ENCODE measurements at places on chromosomes 1 and 21. TPM values are rescaled to one million over a fixed set of nuclear protein-coding genes. Genes with fewer than 3 reads are reported as not detected.

Gene TRIM17
- total RNA-seq = not detected

Gene DNM3
- 3.1 TPM for total RNA-seq

Gene MAN1C1
- total RNA-seq = 4.4 TPM

Gene NPHS2
- total RNA-seq = not detected

Gene PLA2G4A
- total RNA-seq = 10.2 TPM

DNA sequence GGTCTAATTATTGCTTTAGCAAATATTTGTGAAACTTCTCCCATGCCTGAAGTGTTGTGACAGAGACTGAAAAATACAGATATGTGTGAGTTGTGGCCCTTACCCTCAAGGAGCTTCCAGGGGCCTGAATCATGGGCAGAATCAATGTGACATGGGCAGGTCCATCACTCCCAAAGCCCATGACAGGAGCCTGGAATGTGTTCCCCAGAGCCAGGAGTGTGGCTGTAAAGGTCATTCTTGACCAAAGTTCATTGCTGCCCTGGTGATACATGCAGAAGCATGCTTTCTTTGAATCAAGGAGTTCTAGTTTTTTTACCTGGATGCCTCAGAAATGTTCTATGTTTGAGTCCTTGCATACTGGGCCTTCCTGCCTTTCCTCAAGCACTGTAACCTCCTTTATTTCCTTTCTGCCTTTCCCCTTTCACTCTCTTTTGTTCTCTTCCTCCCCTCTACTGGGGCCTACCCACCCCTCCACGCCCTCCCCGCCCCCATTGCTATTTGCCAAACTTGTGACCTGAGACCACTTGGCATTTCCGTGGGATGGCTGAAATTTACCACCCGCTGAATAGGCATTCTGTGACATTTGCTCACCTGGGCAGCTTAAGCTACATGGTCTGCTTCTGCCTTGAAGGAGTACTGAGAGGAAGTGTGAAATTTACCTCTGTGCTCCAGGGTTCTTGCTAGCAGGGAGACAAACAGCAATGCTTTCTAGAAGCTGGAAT lies 19.7 kb downstream of the PBX1 start:
- no peak for DNase-seq

DNA sequence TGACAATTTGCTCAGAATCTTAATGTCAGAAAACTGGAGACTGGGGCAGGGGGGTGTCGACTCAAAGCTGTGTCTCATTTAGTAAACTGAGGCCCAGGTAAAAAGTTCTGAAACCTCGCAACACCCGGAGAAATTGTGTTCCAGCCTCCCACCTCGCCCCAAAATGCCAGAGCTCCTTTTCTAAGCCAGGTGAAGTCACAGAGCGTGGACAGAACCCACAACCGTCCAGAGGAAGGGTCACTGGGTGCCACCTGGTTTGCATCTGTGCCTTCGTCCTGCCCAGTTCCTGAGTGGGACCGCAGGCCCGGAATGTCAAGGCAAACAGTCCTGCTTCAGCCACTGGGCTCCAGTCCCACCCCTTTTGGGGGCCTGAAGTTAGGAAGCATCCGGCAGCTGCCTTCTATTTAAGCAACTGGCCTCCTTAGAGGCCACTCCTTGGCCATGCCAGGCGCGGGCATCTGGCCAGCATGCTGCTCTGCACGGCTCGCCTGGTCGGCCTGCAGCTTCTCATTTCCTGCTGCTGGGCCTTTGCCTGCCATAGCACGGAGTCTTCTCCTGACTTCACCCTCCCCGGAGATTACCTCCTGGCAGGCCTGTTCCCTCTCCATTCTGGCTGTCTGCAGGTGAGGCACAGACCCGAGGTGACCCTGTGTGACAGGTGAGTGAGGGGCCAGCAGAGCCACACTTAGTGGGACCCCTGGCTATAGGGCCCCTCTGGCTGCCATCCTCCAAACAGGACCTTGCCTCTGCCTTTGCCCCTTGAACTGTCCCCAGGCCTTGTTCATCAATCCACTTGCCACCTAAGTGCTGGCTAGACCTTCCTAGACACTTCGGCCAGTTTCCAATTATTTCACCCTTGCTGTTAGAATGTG lies at the start of gene TAS1R1:
Gene TAS1R1, plus strand, starts transcription at position 401 of the 872 bp plus-strand sequence. Its CDS starts 67 bp downstream, at position 468.
- peak; percentile 29 for DNase-seq

DNA sequence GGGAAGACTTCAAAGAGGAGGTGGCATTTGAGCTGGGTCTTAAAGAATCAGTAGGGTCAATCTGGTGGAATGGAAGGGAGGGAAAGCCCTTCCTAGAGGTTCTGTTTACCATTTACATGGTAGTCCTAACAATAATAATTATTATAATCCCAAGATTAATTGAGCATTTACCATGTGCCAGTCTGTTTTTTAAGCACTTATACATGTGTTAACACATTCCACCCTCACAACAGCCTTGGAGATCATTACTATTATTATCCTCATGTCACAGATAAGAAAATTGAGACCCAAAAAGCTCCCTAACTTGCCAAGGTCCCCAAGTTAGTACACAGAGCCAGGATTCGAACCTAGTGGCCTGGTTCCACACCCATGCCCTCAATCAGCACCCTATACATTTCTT lies 10.8 kb downstream of the GLIS1 start:
- no peak for DNase-seq

DNA sequence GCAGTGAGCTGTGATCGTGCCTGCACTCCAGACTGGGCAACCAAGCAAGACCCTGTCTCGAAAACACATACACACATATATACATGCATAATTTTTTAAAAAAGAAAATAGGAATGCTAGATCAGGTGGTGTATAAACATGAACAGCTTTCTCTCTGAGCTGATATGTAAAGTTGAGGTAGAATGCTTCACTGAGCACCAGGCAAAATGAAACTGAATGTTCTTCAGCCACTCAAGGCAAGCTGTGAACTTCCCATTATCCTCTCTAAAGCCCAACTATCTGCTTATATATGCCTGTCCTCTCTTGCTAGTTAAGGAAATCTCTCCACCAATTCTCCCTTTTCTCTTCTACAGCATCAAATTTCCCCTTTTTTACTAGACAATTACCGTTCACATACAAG lies 93.0 kb downstream of the NUF2 start:
- no peak for DNase-seq

DNA sequence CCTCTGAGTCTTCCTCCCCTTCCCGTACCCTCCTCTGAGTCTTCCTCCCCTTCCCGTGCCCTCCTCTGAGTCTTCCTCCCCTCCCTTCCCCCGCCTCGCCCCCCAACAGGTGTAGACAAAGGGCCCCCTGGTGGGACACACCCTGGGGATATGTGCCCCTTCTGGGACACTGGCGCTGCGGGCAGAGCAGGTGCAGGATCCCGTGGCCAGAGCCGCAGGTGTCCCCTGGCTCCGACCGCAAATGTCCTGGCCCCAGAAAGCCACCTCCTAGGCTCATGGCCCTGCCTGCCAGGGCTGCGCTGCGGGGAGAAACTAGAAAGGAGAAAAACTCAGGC lies 51.5 kb upstream of the ARHGEF16 start:
- DNase-seq = no peak

DNA sequence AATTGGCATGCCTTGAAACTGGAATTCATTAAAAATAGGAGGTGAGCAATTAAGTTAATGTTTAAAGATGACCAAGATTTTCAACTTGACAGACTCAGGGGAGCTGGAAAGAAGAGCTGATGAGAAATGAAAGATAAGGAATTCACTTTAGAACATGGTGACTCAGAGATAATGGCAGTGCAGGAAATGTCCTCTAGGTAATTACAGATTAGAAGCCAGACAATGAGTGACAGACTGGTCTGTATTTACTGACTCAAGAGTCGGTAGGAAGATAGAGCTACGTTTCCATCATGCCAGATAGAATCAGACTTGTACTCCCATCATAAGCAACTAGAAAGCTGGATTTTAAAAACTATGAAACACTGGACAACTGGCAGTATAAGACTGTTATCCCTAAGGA lies 151.6 kb downstream of the AJAP1 start:
- no peak for DNase-seq

GRCh38 chr1:40594187-40594531 lies 62.7 kb downstream of the ZNF684 start:
- no peak for DNase-seq

DNA sequence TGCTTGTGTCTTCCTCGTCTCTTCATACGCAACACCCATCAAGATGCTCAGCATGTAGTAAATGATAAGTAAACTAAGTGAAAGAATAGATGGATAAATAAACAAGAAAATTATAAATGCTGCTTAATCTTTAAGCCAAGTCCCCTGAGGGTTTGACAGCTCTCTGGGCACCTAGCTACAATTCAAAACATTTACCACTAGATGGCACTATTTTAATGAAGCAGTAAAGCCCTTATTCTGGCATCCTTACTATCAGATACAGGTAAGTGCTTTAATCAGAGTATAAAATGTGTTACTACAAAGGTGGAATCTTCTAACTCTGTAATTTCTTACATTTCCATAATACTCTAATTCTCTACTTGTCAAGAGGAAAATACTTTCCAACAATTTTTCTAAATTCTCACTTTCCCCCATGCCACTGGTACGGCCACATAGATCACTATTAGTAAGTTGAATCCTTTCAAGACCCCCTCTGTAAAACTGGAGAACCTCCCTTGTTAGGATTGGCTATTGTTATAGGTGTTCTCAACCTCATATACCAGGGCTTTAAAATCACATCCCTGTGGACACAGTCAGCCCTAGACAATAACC lies 137.8 kb downstream of the BARHL2 start:
- DNase-seq = peak; percentile 41

DNA sequence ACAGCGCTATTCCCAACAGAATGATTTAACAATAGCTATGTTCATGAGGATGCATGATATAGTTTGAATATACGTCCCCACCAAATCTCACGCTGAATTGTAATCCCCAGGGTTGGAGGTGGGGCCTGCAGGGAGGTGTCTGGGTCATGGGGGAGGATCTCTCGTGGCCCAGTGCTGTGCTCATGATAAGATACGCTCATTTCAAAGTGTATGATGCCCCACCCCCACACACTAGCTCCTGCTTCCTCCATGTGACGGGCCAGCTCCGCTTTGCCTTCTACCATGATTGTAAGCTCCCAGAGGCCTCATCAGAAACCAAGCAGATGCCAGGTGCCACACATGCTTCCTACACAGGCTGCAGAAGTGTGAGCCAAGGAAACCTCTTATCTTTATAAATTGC lies 93.6 kb downstream of the SMYD3 start:
- DNase-seq = no peak

GRCh38 chr1:207873055-207873890 lies 37.7 kb downstream of the CD34 start:
- DNase-seq = peak; percentile 24

GRCh38 chr1:218546314-218546713 lies 201.2 kb downstream of the TGFB2 start:
- DNase-seq = peak; percentile 42

- DNase-seq = peak; percentile 74
These were observed 394.8 kb downstream of the USP25 start for GRCh38 chr21:16124378-16125138.

- DNase-seq = no peak
These were observed 68.7 kb upstream of the ROR1 start for GRCh38 chr1:63705078-63705477.

- DNase-seq = peak; percentile 0
These were observed 521 bp upstream of the CDC7 start for GRCh38 chr1:91499904-91500755.

DNA sequence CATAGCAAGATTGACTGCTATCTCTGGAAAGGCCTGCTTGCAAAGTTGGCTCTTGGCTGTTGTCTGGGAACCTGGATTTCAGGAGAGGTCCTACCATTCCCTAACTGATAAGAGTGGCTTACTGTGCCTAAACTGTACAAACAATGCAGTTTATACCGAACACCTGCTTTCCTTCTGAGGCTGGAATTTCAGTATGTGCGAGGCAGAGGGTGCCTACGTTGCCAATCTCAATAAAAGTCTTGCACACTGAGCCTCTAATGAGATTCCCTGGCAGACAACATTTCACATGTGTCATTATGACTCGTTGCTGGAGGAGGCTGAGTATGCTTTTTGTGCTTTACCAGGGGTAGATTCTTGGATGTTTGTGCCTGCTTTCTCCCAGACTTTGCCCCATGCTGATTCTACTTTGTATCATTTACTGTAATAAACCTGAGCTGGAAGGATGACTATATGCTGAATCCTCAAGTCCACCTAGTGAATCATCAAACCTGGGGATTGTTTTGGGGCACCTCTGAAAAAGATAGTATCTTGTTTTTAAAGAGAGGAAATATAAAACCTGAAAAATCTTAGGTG lies 58.9 kb upstream of the GNG4 start:
- DNase-seq = peak; percentile 89

DNA sequence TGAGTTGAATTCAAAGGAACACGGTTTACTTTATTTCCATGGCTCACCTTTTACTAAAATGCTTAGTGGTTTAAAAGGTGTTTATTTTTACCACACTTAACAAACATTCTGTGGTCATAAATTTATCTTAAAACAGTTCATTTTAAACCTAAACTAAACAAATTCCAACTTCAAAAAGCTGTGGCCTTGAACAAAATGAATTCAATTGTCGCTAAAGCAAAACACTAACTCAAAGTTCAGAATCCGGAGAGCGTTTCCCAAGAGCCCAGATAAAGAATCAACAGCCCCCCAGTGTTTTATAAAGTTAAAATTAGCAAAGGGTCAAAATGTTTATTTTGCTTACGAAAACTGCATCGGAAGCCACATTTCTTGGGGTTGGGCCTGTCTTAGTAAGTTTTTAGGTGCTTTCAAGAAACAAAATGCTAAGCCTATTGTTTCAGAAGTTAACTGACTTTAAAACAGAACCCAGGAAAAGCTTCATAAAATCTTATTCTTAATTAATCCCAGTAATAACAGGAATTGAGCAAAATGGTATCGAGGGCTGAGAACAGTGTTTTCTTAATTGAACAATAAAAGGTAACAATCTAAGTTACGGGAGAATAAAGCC lies 1.3 kb downstream of the PUM1 start:
- DNase-seq = peak; percentile 40

- DNase-seq = peak; percentile 69
These were observed at the start of gene KIRREL1 for GRCh38 chr1:157993147-157993917. KIRREL1 (plus strand) TSS chr1:157993645; CDS start chr1:157993677, 32 bp downstream.

DNA sequence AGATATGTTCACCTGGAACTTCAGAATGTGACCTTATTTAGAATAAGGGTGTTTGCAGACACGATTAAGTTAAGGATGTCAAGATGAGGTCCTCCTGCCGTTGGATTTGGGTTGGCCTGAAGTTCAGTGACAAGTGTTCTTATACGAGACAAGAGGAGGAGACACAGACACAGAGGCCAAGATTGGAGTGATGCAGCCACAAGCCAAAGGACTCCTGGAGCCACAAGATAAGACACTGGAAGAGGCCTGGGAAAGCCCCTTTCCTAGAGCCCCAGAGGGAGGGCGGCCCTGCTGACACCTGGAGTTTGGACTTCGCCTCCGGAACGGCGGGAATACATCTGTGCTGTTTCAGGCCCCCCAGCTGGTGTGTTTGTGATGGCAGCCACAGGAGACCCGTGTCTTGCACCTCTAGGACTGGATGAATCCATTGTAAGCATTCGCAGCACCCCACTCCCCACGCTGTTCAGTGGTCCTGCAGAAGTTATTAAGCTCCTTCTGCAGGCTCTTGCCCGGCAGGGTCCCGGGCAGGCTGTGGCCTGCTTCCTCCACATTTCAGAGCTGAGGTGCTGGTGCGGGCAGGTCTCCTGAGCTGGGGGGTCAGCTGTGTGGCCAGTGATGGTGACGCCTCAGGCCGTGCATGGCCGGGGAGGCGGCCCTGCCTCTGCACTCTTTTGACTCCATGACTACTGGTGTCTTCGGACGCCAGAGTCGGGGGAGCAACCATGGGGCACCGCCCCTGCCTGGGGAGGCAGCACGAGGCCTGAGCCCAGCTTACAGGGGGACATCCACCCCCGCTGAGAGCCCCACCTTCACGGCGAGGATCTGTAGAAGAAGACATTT lies 34.6 kb downstream of the UMODL1 start:
- no peak for DNase-seq

- DNase-seq = no peak
These were observed 9.5 kb downstream of the CZIB start for GRCh38 chr1:53210954-53211353.

GRCh38 chr1:226397011-226397926 lies 10.6 kb downstream of the PARP1 start:
- DNase-seq = no peak

Measured in M059J (cell line).